Activated T-cell treated with anti-CD3 and anti-CD28 coated beads for 24 hours (primary cell): ENCODE measurements at places on chromosomes 3 and 15.

DNA sequence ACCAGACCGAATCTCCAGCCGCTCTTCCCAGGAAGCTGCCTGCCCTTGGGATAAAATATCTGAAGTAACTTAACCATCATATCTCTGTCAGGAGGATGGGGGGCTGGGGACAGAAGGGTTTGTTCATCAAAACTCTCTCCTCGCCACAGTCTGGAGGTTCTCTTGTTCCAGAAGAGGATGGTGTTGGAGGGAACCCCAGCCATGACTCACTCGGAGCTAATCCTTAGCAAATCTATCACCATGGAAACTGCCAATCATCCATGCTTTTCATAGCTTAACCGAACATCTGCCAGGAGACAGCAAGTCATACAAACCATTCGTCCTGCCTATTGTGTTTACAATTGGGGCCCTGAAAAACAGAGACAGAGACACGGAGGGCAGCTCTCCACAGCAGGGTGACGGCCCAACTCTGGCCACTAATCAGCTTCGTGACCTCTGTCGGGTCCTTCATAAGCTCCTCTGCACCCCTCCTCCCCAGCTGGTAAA, 73.8 kb upstream of the HEG1 start:
- DNase-seq = no peak

DNA sequence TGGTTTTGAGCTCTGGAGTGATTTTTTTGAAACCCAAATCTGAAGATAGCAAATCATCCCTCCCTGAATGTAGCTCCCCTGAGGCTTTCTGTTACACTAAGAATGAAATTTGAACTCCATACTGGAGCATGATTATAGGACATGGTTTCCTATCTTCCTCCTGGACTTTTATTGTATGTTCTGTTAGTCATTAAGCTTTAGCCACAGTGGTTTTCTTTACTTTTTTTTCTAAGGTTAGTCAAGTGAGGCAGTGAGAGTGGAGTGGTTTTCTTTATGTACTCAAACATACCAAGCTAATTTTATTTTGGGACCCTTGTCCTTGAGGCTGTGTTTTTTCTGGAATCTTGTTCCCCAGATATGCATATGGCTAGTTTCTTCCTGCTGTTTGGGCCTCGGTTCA, 55.2 kb upstream of the FRMD4B start:
- no peak for DNase-seq

GRCh38 chr15:41691471-41691870, 31.3 kb downstream of the MGA start:
- no peak for DNase-seq

- no peak for DNase-seq
These were observed 21.2 kb downstream of the TFDP2 start for GRCh38 chr3:142127941-142128658.

GRCh38 chr3:30492322-30493192, 113.8 kb upstream of the TGFBR2 start:
- DNase-seq = no peak

DNA sequence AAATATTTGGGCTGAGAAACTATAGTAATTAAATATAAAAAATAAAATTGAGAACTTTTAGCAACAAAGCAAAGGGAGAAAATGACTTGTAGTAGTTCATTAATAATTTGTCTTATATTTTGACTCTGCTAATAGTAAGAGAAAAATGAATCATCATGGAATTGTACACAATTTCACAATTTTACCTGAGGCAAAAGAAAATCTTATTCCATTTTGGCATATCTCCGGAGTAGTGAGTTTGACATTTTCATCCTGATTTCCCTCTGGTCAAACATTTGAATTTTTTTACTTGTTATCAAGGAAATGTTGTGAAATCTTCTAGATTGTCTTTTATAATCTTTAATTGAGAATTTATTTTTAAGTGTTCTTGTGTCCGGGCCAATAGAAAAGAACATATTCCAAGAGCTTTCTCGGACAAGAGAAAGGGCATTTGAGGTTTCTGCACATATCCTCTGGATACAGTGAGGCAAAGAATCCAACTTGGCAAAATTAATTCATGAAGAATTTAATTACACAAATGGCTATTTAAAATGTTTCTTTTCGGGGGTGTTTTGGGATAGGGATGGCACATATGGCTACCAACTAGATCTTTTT, 89.3 kb upstream of the IGSF10 start:
- no peak for DNase-seq

- peak; percentile 16 for DNase-seq
These were observed 86.9 kb upstream of the RASGRP1 start for GRCh38 chr15:38651328-38652038.

- no peak for DNase-seq
These were observed 307.3 kb downstream of the SV2B start for GRCh38 chr15:91407269-91407889.

GRCh38 chr3:56889131-56889530, 87.4 kb upstream of the ARHGEF3 start:
- DNase-seq = no peak

DNA sequence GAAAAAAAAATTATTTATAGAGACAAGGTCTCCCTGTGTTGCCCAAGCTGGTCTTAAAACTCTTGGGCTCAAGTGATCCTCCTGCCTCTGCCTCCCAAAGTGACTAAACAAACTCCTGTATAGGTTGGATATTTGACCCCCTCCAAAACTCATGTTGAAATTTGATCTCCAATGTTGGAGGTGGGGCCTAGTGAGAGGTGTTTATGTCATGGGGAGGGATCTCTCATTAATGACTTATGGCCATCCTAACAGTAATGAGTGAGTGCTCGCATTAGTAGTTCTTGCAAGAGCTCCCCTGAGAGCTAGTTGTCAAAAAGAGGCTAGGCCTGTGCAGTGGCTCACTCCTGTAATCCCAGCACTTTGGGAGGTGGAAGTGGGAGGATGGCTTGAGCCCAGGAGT, 141.2 kb downstream of the STT3B start:
- no peak for DNase-seq

DNA sequence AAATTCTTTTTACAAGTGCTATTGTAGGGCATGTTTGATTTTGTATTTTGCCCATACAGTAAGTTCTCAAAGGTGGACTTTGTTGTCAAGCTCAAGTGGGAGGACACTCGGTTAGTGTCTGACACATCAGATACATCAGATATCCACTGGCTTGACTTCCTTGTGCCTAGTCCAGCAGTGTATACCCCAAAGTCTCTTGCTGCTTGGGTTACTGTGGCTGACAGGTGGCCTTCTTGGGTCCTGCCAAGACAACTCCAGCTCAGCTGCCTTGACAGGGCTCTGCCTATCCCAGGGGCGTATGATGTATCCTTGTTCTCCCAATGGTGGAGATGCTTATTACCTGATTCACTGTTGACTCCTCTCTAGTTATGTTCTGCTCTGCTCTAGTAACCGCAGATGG, 214.9 kb downstream of the CBLB start:
- DNase-seq = no peak

DNA sequence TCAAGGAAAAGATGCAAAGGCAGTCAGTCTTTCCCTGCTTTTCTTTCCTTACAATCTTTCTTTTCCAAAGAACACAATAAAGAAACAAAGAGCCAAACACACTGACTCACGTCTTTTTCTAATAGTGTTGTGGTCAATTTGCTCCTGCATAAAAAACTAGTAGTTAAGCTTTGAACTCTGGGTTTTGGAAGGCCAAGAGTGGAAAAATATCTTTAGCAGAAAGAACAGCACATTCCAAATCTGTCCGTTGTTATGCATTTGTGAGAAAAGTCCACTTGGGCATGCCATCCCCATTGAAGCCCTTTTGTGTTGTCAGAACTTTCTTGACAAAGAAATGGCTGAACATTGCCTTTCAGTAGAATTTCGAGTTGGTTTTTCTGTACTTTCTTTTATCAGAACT, 18.2 kb downstream of the COL8A1 start:
- no peak for DNase-seq

DNA sequence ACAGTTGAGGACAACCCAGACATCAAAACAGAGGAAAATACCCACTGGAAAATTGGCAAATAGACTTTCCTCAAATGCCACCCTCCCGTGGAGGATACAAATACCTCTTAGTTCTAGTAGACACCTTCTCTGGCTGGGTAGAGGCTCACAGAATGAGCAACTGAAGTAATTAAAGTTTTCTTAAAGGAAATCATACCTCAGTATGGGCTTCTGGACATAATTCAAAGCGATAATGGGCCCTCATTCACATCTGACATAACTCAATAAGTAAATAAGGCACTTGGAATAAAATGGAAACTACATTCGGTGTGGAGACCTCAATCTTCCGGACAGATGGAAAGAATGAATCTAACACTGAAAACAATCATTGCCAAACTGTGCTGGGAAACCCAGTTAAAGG, 115.2 kb upstream of the PLCL2 start:
- no peak for DNase-seq

GRCh38 chr3:172125963-172126457, 86.6 kb downstream of the FNDC3B start:
- no peak for DNase-seq

GRCh38 chr3:62975566-62975965, 100.3 kb upstream of the CADPS start:
- DNase-seq = no peak

DNA sequence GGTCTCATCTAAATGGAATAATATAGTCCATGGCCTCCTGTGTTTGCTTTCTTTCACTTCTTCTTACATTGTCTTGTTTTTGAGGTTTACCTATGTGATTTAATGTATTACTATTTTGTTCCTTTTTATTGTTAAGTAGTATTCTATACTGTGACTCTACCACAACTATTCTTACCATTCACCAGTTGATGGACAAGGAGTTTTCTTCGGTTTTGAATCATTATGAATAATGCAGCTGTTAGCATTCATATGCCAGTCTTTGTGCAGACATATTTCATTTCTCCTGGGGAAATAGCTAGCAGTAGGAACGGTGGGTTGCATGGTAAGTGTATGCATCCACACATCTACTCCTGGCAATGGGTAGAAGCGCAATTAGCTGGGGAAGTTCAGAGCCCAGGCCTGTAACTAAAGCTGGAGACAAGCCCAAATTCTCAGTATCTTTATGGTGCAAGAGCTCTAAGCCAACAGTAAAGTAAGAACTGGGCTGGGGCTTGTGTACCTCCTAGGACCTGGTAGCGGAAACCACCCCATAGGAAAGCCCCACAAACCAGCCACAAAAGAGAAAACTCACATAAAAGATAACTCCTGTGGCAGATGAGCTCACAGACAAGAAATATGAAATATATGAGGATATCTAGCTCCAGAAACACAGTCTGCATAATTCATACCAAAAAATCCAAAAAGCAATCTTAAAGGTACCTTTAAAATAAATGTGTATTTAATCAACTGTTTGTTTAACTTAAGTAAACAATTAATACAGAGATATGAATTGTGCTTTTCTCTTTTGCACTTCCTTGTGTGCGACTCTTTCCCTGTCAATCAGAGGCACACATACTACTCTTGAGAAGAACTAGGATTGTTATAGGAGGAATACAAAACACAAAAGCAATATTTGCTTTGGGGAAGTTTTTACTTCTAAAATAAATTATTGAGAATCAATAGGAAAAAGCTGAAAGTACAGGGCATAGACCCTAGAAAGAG, 2.7 kb upstream of the CSTA start:
- DNase-seq = no peak

DNA sequence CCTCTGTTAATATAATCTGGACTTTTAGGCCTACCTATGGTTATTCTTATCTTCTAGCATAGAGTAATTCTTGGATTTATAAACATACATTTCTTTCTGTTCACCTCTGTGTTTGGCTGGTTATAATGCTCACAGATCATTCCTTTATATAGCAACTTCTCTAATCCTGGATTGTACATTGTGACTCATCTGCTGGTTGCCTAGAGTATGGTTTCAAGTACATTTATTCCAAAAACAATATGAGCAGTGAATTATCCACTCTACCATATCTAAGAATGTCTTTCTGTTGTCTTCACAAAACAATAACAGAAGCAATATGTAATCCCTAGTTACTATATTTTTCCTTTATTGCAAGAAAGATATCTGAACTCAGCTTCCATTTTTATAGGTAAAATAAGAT, 35.3 kb downstream of the FSIP1 start:
- DNase-seq = no peak

- no peak for DNase-seq
These were observed 15.4 kb downstream of the PDHB start for GRCh38 chr3:58418227-58418626.

DNA sequence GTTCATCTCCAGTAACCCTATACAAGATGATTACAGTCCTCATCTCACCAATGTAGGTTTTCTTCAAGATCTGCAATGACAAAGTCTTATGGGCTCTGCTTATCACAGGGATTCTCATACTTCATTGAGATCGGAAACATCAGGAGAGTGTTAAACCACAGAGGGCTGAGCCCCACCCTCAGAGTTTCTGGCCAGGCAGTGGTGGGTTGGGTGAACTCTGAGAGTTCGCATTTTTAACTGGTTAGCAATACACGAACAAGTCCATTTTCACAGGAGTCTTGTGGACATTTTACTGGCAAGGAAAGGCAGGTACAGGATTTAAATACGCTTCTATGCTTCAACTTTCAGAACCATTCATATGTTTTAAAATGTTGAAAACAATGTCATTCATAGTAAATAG, 366.7 kb upstream of the ROBO2 start:
- no peak for DNase-seq

GRCh38 chr3:2992534-2992933, 117.6 kb downstream of the IL5RA start:
- DNase-seq = no peak

GRCh38 chr3:130386604-130387263, 41.3 kb downstream of the COL6A5 start:
- DNase-seq = no peak

GRCh38 chr3:16768014-16768413, 116.7 kb upstream of the PLCL2 start:
- no peak for DNase-seq

- DNase-seq = no peak
These were observed 113.7 kb upstream of the AADACL2 start for GRCh38 chr3:151620071-151620470.

GRCh38 chr15:85527895-85528294, 147.5 kb downstream of the AKAP13 start:
- DNase-seq = no peak

GRCh38 chr15:78249131-78249530, 14.8 kb upstream of the ACSBG1 start:
- DNase-seq = no peak

- DNase-seq = no peak
These were observed 22.3 kb upstream of the CDCP1 start for GRCh38 chr3:45168451-45168850.

- DNase-seq = no peak
These were observed 603.6 kb downstream of the PLOD2 start for GRCh38 chr3:145557405-145557804.

- no peak for DNase-seq
These were observed 2.5 kb upstream of the CERS3 start for GRCh38 chr15:100531204-100531603.
